ENCODE measurements at places on chromosomes 13 and 19. TPM values are rescaled to one million over a fixed set of nuclear protein-coding genes. Genes with fewer than 3 reads are reported as not detected.
A peak's percentile ranks its signal among the peaks of the same experiment; 100 is the strongest.

- H3K36me3 ChIP-seq: peaks cover 11% of the 10 kb centered on the region
- H3K27ac ChIP-seq: no peak overlapping the region
- no peak for DNase-seq
- no peaks in the 10 kb centered on the region for H3K4me1 ChIP-seq
- H3K27me3 ChIP-seq: no peaks in the 10 kb centered on the region
- no peak overlapping the region for H3K4me3 ChIP-seq
Observed at GRCh38 chr19:49791776-49792445, 21.2 kb downstream of the FUZ start.

- no peak overlapping the region for H3K27ac ChIP-seq
- DNase-seq: no peak
- no peaks in the 10 kb centered on the region for H3K36me3 ChIP-seq
- H3K4me3 ChIP-seq: no peak overlapping the region
- H3K27me3 ChIP-seq: no peaks in the 10 kb centered on the region
- H3K4me1 ChIP-seq: no peaks in the 10 kb centered on the region
Observed at GRCh38 chr19:8148410-8149260, 757 bp downstream of the FBN3 start.

DNA sequence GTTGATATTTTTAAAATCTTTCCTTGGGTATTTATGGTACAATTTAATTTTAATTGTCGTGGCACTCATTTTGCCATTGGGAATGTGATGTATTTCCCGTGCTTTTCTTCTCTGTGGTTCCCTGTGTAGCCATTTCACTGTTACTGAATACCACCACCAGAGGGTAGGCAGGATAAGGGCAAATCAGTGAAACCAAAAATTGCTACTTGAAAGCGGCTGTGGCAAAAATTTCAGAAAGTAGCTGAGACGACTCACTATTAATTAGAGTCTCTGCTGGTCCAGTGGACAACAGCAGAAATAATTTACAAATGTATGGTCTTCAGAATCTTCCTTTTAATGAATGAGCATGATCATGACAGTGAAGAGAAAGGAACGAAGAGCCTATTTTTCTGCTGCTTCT lies 34.4 kb upstream of the MIR17HG start:
- no peak overlapping the region for H3K4me3 ChIP-seq
- no peaks in the 10 kb centered on the region for H3K36me3 ChIP-seq
- no peaks in the 10 kb centered on the region for H3K4me1 ChIP-seq
- no peaks in the 10 kb centered on the region for H3K27me3 ChIP-seq
- DNase-seq: no peak

- no peaks in the 10 kb centered on the region for H3K4me1 ChIP-seq
- no peak for DNase-seq
- no peaks in the 10 kb centered on the region for H3K36me3 ChIP-seq
- H3K27ac ChIP-seq: no peak overlapping the region
- H3K4me3 ChIP-seq: no peak overlapping the region
Observed at GRCh38 chr19:28039677-28040381, 1173.1 kb downstream of the UQCRFS1 start.

DNA sequence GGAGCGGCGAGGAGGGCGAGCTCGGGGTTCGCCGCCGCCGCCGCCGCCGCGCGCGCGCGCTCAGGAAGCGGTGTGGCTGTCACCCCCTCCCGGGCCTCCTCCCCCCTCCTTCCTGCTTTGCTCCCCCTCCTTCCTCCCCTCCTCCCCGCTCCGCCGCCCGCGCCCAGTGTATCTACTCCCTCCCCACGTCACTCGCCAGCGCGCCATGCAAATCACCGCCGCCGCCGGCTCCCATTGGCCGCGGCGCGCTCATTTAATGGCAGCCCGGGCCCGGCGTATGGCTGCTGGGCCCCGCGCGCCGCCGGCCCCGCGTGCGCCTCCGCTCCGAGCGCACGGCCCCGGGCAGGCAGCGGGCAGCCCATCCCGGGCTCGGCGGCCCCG lies 335 bp upstream of the SOX1 start:
- no peak overlapping the region for H3K4me3 ChIP-seq
- peak; percentile 83 for DNase-seq

GRCh38 chr13:105952233-105952972 lies 583.1 kb downstream of the EFNB2 start:
- H3K36me3 ChIP-seq: no peaks in the 10 kb centered on the region
- H3K4me1 ChIP-seq: no peaks in the 10 kb centered on the region
- no peak overlapping the region for H3K4me3 ChIP-seq
- no peaks in the 10 kb centered on the region for H3K27me3 ChIP-seq

GRCh38 chr13:45305079-45305478 lies 35.9 kb downstream of the TPT1 start:
- no peaks in the 10 kb centered on the region for H3K4me1 ChIP-seq
- no peak overlapping the region for H3K27ac ChIP-seq
- no peaks in the 10 kb centered on the region for H3K36me3 ChIP-seq
- no peak for DNase-seq
- no peak overlapping the region for H3K4me3 ChIP-seq

DNA sequence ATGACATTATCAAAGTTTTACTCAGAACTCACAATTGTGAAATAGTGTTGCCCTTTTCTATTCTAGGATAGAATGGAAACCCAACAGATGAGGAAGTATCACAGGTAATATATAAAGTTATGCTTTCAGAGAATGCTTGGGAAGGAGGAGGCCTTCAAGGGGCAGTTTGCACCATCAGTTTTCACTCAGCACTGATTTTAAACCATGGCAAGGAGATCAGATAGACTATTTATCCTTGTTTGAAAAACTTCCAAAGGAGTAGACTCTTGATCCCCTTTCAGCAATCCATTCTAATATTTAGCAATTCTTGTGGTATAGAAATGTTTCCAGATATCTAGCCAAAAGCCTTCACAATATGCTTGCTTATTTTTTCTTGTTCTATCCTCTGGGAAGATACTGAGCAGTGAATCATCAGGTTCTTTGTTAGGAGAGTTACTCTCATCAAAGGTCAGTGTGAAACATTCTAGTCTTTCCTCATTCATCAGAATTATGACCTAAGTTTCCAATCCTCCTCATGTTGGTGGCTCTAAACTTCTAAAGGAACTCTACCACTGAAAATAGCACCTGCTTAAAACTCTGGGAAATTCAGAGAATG lies 3.8 kb downstream of the GPC6 start:
- H3K27me3 ChIP-seq: no peaks in the 10 kb centered on the region
- peaks cover 2% of the 10 kb centered on the region for H3K4me1 ChIP-seq
- no peak overlapping the region for H3K4me3 ChIP-seq

DNA sequence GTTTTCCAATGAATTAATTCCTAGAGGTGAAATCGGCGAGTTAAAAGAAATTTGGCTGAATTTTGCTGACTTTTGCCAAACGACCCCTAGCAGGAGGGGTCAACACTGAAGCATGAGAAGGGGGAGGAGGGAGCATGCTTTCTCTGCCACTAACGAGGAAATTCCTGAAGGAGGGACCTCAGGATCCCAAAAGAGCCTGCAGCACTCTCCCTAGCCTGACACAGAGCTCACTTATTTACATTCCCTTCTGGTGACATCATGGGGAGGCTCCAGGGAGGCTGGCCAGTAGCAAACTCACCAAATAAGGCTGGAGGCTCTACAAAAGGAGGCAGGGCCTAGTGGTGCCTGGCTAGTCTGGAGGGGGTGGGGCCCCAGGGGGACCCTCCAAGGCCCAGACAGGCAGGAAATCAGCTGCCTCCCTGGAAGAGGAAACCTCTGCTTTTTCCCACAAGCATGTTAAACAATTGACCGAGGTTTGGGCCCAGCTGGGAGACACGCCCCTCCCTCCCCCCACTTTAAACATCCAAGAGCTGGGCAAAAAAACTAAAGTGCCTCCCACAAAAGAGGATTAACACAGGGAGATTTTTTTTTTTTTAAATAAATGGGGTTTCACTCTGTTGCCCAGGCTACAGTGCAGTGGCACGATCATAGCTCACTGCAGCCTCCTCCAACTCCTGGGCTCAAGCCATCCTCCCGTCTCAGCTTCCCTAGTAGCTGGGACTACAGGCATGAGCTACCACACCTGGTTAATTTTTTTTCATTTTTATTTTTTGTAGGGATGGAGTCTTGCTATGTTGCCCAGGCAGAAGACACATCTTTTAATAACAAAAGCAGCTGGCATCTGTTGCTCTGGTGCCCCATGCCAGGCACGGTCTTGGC lies 2.1 kb downstream of the DAPK3 start:
- H3K36me3 ChIP-seq: no peaks in the 10 kb centered on the region
- H3K27ac ChIP-seq: peak overlapping the region; percentile 92
- DNase-seq: peak; percentile 90
- no peak overlapping the region for H3K4me3 ChIP-seq

GRCh38 chr13:98688373-98688772 lies 64.1 kb downstream of the SLC15A1 start:
- H3K4me3 ChIP-seq: no peak overlapping the region
- no peak for DNase-seq
- no peaks in the 10 kb centered on the region for H3K36me3 ChIP-seq
- H3K27ac ChIP-seq: no peak overlapping the region
- H3K4me1 ChIP-seq: no peaks in the 10 kb centered on the region

Gene NXNL1
- not detected for total RNA-seq

Gene CLDN10
- total RNA-seq: 144 TPM

Gene PSG11
- not detected for total RNA-seq

Gene UPK1A
- total RNA-seq: not detected

Gene ZNF808
- 35.8 TPM for total RNA-seq

Gene ACER1
- not detected for total RNA-seq

Gene KLK2
- total RNA-seq: not detected

Gene PRTN3
- total RNA-seq: not detected

Gene NR2C2AP
- 15.5 TPM for total RNA-seq

Gene PLK5
- not detected for total RNA-seq

Gene C5AR1
- total RNA-seq: 26.6 TPM

Gene TICAM1
- 23.0 TPM for total RNA-seq
